Inflammatory macrophage treated with lipopolysaccharide for 4 hours (primary cell): ENCODE measurements at places on chromosomes 2 and 18.

DNA sequence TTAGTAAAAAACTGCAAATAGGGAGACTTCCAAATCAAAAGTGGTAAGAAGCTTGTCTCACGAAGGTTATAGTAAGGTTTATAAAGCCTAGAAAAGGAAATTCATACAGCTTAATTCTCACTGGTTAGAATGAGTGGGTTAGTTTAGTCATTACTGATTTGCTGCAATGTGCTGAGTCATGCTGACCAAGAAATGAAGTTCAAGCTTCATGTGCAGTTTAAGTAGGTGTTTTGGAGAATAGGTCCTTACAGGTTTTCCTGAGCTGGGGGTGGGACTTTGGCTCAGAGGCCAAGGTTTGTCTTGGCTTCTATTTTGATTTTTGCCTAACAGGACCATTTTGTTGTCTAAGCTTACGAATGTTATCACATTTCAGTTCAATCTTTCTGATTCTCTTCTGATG, 15.1 kb downstream of the CLIP4 start:
- DNase-seq: peak; percentile 67

DNA sequence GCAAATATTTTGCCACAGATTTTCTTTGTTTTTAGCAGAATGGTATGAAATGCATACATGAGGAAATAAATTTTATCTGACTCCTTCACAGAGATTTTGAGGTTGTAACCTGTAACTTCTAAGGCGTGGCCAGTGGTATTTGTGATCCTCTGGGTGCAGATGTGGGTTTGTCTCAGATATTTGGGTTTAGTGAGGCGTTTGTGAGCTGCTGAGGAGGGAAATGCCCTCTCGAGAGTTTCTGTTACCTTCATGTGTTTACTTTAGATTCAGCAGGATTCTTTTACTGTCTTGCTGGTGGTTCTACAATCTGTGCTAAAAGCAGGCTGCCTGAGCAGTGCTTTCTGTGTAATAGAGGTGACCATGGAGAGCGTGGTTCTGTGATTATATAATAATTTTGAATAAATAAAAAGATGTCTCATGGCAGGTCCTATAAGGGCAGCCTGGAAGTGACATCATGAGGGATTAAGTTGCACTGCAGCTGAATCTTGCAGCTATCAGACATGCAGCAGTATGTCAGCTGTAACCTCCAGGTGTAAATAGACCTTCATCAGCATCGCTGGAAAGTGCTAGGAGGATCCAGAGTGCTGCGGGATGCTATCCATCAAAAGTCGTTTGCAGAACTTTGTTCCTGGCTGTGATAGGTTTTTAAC, 34.1 kb downstream of the TANC1 start:
- DNase-seq: no peak

GRCh38 chr2:42171396-42171980, 2.3 kb downstream of the EML4 start:
- peak; percentile 76 for DNase-seq

GRCh38 chr2:194591192-194591591, 1065.8 kb upstream of the SLC39A10 start:
- DNase-seq: no peak

DNA sequence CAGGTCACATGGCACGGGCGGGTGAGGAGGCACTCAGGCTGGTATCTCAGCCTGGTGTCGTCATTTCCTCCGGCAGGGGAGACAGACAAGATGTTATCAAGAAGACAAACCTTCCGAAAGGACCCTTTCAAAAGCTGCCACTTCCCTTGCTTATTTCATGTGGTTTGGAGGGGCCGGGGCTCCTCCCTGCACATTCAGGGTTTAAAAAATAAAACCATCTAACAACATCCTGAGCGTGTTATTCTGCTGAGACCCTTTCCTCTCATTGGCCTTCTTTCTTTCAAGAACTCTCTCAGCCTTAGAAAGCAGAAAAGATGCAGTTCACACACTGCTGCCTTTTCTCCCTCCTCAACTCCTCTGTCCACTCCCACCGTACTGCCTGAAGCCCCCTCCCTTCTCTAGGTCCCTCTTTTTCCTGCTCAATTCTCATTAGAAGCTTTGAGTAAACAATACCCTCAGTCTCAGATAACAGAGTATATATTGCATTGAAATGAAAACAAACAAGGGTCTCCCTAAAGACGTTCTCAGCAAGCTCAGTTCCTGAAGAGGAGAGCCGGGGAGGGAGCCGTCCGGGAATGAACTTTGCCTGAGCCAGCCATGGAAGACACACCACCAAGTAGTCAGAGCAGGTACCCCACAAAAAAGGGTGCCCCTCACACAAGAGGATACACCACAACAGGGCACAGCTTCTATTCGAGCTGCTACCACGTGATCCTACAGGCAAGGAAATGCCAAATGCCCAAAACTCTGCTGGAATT, 9.7 kb downstream of the SMAD7 start:
- no peak for DNase-seq
